LNCaP clone FGC (cell line): ENCODE measurements at places on chromosomes 1 and 21.
A peak's percentile ranks its signal among the peaks of the same experiment; 100 is the strongest.

DNA sequence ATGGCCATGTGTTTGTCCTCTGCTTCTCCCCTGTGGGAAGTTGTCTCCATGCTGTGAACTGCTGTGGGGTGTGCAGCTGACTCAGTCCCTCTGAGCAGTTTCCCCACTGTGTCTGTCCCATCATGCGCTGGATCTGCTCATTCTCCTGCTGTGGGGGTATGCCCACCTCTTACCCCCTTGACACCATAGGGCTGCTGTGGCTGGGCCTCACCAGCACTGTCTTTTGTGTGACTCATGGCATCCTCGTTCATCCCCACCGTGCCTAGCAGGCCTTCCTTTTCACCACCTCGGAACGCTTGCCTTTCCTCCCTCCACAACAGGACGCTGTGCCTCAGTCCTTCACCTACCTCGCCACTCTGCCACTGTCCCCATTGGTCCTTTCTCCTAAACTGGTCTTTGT lies 27.3 kb downstream of the VANGL2 start:
- DNase-seq = no peak

DNA sequence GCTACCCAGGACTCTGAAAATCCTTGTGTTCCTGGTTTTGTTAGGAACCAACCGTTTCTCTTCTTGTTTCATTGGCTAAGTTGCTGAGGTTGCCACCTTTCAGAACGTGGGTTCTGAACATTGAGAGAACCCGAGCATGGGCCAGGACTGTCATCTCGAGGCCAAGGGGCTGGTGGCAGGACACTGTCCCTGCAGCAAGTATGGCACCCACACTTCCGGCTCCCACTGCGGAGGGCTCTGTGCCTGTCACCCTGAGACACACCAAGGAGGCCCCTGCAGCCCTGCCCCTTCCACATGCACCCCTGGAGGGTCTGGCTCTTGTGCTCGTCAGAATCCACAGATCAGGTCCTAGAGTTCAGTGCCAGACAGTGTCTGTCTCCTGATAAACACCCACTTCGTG lies 39.1 kb upstream of the LRRC3 start:
- DNase-seq = no peak

DNA sequence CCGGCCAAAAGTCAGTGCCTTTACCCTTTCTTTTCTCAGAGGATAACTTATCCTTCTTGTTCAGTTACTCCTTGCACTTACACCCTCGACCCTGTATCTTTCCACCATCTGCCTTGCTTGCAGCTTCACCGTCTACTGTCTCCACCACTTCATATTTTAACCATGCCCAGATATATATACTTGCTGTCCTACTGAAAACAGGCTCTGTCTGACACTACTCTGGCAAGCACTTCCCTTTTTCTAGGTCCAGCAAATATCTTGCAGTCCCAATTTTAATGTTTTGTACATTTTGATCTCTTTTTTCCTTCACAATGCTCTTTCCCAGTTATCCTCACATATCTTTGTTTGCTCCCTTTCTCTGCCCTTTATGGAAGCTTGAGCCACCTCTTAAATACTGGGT lies 308.6 kb downstream of the TPR start:
- no peak for DNase-seq

DNA sequence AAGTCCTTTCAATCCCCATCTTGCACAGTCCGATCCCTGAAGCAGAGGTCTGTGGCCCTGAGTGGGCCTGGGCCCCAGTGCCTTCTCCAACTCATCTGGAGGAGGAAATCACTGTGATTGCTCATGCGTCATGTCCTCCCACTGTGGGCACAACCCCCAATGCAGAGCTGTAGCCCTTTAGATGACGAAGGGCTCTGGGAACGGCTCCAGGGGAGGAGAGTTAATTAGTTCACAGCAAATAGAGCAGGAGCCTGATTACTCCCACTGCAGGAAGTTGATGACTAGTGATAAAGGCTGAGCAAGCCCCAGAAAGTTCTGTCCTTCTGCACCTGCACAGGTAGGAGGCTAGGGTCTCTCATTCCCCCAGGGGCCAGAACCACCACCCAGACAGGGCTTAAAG lies 111.5 kb downstream of the CCDC185 start:
- DNase-seq = peak; percentile 19

GRCh38 chr1:190975827-190976226 lies 498.2 kb upstream of the BRINP3 start:
- DNase-seq = no peak

DNA sequence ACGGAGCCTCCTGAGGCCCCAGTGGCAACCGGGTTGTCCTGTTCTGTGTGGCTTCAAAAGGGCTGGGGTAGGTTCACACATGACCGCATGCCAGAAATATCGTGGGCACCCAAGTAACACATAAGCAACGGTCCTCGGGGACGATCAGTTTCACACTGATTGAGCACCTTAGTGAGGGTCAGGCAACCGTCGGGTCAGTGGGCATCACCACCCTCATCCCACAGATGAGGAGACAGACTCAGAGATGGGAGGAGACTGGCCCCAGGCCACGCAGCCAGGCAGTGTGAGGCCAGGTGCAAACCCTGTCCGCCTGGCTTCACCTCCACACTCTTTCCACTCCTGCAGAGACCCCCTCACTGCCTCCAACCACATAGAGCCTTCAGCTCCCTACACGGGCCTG lies 309.8 kb downstream of the MATN1 start:
- DNase-seq = no peak

DNA sequence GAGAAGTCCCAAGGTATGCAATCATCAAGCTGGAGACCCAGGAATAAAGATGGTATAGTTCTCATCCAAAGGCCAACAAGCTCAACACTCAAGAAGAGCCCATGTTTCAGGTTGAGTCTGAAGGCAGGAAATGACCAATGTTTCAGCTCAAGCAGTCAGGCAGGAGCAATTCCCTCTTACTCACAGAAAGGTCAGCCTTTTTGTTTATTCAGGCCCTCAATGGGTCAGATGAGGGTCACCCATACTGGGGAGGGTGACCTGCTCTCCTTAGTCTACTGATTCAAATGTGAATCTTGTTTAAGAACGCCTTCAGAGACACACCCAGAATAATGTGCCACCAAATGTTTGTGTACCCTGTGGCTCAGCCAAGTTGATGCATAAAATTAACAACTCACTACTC lies 262.4 kb downstream of the USP25 start:
- no peak for DNase-seq

DNA sequence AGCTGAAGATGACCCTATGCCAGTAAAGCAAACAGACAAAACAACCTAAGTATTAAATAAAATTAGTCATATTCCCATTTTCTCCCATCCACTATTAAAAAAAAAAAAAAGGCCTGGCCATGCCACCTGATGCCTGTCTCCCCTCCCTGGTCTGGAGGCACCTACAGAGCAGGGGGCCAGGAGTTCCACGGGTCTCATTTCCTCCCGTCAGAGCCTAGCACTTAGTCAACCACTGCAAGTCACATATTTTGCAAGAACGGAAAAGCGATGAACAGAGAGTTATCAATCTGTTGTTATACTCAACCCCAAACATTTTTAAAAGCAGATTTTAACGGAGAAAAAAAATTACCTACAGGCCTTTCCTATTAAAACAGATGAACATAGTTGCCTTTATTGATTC lies 59.3 kb downstream of the TGFBR3 start:
- DNase-seq = no peak

DNA sequence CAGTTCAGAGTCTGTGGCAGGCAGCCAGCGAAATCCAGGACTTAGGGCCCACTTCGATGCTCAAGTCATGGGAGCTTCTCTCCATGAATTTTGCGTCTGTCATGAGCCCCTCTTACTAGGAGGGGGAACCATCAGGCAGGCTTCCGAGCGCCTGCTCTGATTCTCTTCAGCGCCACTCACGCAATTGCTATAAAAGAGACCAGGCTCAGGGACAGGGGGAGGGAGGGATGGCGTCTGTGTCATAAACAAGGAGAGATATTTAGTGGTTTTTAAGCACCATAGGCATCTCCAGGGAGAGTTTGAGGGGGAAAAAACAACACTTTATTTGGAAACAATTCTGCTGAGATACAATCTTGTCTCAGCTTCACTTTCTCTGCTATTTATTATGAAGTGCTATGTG lies 60.6 kb downstream of the NAV1 start:
- no peak for DNase-seq

- no peak for DNase-seq
These were observed 6.4 kb downstream of the LAMC1 start for GRCh38 chr1:183029591-183030000.

DNA sequence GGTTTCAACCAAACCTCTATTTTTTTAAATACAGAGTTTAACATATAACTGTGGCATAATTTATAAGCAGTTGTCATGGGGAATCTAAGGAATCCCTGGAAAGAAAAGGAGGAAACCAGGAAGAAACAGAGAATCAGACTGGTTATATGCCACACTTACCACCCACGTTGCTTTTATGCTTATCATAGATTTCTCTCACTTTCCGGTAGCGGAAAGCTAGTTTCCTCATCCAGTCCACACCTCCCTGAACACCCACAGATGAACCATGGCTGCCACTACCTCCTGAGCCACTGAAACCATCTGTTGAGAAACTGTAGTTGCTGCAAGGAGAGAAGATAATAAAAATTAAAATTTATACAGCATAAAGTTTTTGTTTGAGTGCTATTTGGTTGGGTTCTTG lies 33.5 kb downstream of the XKR8 start:
- DNase-seq = no peak

- DNase-seq = no peak
These were observed 532 bp downstream of the ERO1B start for GRCh38 chr1:236281198-236281653.

DNA sequence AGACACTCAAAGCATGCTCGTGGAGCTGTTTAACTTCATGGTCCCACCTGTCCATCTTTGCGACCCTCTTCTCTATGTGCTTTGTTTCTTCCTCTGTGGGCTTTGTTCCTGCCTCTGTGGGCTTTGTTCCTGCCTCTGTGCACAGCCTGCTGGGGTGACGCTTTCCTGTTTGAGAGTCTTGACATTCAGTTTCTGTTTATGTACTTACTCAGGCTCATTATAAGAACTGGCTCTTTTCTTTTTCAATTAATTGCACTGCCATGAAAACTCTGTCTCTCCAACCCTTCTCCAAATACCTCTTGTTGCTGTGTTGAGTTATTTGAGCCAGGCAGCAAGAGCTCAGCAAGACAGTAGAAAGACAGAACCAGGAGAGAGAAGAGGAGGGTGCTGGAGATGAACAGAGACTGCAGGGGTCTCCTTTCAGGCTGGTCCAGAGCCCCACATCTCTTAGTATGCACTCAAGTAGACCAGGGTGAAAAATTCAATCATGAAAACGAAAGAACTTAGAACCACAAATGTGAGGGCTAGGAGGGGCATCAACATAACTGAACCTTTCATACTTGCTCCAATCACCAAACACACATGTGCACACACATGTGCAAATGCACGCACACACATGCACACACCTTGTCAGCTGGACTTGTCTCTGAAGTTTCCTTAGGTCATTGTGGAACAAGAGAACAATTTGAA lies 88.3 kb upstream of the SGIP1 start:
- DNase-seq = no peak

DNA sequence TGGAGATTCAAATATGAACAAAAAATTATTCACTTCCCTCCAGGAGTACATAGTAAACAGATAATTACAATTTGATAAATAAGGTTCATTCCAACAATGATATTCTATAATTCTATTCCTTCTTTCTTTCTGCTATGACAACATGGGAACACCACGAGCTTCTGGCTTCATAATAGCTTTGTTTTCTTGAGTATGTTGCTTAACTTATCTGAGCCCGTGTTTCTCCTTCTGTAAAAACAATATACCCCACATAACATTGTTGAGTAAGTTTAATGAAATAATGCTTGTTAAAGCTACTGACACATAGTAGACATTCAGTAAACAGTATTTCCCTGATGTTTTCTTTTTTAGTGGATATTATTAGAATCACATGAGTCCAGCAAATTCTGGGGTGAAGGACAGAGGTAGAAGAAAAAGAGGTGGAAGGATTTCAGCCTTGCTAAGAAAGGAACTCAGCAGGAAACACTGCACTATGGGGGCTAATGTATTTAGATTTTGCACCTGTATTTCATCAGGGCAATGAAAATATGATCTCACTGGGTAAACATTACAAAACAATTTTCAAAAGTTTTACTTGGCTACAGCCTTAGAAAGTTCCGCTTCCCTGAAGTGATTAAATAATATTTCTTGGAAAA lies 430.8 kb upstream of the C1orf87 start:
- DNase-seq = peak; percentile 23

DNA sequence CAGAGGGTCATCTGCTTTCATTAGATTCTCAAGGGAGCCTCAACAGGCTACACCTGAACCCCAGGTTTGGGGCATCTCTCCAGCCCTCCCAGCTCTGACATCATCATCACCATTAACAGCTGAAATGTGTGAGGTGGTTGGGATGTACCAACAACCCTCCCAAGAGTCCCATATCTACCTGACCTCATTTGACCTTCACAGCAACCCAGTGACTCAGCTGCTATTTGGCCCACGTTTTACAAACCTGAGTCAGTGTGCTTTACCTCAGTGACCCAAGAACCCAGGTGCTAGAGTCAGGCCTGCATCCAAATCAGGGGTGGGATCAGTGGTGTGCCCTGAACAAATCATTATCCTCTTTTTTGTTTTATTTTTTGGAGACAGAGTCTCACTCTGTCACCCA lies 53.3 kb upstream of the TINAGL1 start:
- no peak for DNase-seq

- DNase-seq = no peak
These were observed 69.8 kb downstream of the RYR2 start for GRCh38 chr1:237111807-237112206.

DNA sequence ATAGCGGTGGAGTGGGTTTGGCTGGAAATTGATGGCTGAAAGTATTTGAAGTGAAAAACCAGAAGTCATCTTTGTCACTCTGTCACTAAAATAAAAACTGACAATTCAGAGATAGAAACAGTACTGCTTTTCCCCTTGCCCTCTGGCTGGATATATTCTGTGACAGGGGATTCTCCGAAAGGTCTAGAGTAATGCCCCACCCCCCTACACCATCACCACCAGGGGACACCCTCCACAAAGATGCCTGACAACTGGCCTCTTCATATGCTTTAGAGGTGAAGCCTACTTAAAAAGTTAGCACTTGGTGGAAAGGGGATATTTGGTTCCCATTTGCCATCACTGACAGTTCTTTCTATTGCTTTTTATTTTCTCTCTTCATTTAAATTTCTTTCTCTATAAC lies 73.5 kb downstream of the SGIP1 start:
- DNase-seq = no peak

DNA sequence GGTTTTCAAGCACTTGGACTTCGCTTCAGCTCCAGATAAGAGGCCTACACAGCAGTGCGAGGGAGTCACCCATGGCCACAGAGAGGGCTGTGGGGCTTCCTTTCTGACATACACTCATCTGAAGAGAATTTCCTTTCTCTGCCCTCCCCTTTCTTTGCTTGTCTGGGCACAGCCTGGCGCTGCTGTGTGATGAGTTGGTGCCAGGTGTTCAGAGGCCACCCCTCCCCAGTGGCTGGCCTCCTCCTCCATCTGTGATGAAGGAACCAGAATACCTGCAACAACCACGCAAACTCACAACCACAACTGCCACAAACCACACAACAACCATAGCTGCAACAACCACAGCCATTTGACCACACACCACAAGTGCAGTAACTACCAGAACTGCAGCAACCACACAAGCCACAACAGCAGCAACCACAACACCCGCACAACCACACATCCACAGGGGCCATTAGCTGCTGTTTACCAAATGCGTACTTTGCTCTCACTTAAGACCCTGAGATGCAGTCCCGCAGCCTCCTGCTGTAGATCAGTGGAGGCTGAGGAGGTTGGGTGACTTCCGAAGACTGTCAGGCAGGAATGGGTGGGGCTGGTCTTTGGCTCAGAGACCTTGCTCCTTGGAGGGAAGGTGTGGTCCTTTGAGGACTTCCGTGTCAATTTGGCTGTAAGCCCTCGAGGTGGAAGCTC lies 71.1 kb downstream of the IER5 start:
- no peak for DNase-seq
